ENCODE measurements at places on chromosomes 5 and 9.

DNA sequence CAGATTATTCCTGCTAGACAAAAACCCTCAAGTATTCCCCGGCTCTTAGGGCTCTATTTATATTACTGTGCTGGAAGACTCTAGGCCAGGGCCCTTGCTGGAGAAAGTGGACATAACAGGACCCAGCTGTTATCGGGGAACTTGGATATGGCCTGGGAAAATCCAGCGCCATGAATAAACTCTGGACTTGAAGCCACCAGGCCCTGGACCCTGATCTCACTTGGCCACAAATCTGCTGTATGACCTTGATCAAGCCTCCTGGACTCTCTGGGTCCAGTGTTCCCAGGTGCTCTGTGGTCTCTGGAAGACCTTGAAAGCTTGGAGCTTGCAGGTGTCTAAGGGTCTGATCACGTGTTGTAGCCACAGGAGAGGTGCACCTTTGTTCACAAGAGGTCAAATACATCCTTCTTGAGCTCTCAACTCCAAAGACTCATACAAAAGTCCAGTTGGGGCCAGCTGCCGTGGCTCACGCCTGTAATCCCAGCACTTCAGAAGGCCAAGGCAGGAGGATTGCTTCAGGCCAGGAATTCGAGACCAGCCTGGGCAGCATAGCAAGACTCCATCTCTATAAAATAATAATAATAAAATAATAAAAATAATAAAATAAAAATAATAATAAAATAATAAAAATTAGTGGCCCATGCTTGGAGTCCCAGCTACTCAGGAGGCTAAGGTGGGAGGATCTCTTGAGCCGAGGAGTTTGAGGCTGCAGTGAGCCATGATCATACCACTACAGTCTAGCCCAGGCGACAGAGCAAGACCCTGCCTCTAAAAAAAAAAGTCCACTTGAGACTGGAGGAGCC, 26.5 kb downstream of the COL27A1 start:
- DNase-seq = no peak

GRCh38 chr5:149256451-149256850, 15.2 kb upstream of the AFAP1L1 start:
- no peak for DNase-seq

DNA sequence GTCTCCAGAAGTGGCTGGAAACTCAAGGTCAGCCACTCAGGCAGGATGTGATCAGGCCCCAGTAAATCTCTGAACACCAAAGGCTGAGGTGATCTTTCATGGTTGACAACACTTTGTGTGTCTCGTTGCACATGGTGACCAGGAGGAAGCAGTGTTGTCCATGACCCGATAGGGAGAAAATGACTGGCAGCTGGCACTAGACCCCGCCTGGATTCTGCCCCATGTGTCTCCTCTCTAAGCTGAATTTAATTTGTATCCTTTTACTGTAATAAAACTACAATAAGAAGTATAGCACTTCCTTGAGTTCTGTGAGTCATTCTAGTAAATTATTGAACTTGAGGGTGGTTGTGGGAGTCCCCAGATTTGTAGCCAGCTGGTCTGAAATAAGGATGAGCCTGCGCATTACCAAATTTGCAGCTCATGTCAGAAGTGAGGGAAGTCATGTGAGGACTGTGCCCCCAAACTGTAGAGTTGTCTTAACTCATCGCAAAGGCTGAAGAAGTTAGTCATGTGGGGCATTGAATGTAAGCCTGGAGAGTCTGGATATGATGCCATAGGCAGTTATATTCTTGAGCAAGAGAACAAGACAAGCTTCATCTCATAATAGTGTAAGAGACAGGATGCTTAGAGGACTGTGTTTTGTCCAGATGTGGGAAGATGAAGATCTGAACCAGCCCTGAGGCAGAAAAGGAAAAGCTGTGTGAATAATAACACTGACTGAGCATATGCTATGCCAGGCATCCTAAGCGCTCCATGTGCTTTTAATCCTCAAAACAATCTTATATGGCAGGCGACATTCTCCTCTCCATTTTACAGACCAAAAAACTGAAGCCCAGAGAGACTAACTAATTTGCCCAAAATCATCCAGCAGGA, 55.9 kb downstream of the TMEM215 start:
- no peak for DNase-seq

GRCh38 chr9:35675204-35675603, 1.5 kb downstream of the CA9 start:
- no peak for DNase-seq

GRCh38 chr9:129408535-129409215, 212.2 kb downstream of the C9orf50 start:
- DNase-seq = no peak

DNA sequence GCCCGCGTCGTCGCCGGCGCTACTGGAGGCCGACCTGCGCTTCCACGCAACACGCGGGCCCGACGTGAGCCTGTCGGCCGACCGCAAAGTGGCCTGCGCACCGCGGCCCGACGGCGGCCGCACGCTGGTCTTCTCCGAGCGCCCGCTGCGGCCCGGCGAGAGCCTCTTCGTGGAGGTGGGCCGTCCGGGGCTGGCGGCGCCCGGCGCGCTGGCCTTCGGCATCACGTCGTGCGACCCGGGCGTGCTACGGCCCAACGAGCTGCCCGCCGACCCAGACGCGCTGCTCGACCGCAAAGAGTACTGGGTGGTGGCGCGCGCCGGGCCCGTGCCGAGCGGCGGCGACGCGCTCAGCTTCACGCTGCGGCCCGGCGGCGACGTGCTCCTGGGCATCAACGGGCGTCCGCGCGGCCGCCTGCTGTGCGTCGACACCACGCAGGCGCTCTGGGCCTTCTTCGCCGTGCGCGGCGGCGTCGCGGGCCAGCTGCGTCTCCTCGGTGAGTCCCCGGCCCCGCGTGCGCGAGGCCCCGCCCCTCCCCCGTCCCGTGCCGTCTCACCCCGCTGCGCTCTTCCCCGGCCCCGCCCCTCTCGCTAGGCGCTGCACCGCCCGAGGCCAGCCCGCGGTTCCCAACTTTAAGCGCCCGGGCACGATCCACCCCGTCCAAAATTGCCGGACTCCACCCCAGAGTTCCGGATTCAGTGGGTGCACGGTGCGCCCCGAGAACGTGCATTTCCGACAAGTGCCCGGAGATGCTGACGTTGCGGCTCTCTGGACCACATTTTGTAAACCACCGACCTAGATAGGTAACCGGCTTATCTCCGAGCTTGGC, 42.8 kb downstream of the NEURL1B start:
- no peak for DNase-seq

DNA sequence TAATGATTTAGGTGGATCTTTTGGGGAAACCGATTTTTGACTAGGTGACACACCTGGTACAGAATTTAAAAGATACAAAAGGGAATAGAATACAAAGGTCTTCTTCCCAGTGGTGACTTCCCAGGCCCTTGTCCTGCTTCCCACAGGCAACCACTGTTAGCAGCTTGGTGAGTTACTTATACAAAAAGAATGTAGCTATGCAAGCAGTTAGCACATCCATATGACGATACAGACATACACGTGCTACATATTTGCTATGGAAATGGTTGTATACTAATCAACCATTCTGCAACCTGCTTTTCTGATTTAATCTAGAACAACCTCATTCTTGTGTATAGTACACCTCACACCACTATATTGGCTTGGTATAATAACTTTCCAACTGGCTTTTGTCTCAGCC, 51.0 kb downstream of the OTULIN start:
- DNase-seq = no peak

DNA sequence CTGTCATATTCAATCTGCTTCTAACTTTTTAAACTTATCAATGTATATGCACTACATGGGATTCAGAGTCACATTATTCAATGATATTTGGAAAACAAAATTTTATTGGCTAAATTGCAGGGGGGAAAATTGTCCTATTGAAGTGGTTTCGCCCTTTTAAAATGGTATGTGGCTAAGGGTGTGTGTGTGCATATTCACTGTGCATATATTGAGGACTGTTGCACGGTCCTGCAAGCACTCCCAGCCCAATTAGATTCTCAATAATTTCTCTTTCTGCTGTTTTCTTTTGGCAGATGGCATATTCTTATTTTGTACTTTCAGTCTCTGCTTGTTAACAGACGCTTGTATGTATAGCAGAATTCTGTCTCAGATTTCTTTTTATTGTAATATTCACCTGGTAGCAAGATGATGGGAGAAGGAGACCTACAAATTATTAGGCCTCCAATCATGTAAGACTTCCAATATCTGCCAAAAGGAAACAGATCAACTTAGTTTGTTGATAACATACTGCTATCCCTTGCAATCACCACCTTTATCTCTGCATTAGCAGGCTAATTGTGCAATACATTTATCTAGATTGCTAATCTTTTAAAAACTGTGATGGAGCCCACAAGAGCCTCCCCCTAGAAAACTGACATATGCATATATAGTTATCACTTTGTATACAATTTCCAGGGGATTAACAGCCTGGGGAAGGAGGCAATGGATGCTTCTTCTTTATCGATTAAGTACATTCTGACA, 411.5 kb downstream of the PLK2 start:
- DNase-seq = no peak

DNA sequence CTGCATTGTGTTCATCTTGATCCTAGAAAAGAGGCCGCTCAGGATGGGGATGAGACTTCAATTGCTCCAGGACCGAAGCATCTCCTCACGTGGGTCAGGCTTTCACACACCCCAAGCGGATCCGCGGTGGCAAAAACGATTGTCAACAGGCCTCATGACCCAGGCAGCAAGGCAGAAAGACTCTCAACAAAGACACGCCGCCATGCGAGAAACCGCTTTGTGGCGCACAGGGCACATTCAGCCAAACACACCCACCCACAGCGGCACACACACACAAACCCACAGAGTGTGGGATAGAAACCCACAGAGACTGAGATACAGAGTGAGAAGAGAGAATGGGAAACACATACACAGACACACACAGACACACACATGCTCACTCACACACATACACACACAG, 483.4 kb downstream of the SPATA31A7 start:
- DNase-seq = no peak

DNA sequence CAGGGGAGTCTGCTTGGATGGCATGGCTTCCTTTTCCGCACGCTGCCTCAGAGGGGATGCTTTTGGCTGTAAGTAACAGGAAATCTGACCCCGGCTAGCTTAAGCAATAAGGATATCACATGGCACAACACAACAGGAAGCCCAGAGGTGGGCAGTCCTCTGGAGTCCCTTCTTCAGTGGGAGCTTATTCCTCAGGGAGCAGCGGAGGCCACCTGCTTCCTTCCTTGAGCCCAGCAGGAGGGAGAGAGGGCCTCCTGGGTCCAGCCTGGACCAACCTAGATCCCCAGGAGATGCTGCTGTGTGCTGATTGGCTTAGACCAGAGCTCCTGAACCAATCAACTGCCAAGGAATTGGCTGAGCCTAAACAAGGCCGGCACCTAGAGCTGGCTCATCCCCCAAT, 66.3 kb downstream of the C9orf50 start:
- no peak for DNase-seq

DNA sequence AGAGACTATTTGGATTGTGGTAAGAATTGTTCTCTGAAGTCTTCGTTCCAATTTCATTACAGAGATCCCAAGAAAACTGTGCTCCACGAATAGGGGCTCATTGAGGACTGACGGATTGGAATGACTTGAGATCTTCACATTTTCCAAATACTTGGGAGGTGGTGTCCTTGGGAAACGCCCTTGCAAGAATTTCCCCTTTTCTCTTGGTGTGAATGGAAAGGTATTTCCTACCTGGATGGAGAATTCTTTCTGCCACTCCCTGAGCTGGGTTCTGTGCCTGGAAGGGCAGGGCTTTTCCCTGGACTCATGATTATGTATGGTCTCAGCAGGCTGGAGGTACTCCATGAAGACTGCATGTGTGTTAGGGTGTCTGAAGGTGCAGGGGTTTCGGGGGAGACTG, 53.9 kb downstream of the SNX18 start:
- DNase-seq = no peak

GRCh38 chr5:80967500-80968181, 7.5 kb downstream of the RASGRF2 start:
- DNase-seq = no peak

DNA sequence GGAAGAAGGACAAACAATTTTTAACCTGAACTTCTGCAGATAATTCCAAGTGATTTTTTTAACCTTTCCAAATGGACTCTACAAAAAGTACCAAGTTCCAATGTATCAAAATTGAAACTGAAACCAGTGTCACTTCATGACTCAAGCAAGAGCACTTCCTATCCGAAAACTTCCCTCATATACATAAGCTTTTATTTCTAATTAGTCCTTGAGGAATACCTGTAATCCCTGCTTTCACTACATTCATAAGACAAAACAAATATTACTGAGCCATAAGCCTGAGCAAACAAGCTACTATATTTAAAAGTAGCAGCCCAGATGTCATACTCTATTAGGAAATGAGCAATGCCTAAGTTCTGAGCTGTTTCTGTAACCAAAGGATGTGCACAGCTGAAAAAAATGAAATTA, 224.4 kb downstream of the EBF1 start:
- DNase-seq = no peak

DNA sequence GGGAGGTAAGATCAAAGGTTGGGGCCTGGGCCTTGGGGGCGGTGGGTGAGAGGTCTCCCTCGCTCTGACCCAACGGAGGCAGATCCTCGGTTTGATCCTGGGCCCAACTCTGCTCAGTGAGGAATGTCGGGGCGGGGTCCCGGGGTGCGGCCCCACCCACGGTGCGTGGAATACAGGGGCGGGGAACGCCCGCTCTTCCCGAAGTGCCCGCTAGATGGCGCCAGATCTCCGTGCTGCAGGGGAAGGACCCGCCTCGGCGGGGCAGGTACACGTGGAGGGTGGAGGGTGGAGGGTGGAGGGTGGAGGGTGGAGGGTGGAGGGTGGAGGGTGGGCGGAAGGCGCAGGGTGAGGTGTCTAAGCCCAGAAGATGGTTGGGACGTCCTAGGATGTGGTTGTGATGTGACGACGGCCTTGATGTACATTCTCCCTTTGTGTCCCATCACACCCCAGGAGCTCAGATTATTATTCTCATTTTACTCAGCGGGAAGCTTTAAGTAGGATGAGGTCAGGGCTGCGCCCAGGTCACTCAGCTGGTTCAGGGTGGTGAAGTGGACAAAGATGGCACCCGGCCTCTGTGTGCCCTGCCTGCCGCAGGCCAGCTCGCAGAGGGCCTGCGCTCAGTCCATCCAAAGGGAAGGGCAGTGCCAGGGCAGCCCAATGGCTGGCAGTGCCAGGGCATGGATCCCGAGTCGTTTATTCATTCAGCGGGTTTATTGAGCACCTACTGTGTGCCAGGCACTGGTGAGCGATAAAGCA, 9.4 kb upstream of the RPS14 start:
- DNase-seq = no peak

- no peak for DNase-seq
Observed at GRCh38 chr5:38468978-38469706, 87.3 kb downstream of the LIFR start.

DNA sequence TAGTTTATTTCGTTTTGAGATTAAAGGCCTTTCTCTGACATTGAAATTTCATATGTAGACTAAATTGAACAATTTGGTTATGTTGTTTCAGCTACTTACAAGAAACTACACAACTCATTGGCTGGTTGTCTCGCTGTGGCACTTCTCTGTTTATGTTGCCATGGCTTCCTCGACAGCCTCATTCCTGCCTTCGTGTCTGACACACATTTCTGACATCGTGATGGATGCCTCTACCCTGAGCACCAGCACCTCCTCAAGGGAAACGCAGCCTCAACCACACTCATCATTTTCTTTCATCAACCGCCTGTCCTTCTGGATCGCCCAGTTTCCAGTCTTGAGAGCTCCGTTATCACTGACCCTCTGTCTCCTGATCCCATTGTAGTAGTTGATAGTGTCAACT, 562.8 kb downstream of the PDE4D start:
- DNase-seq = no peak
